ENCODE measurements at places on chromosomes 3 and 15. TPM values are rescaled to one million over a fixed set of nuclear protein-coding genes. Genes with fewer than 3 reads are reported as not detected.

GRCh38 chr3:119508172-119508845 is 10.0 kb downstream of the TIMMDC1 start:
- no peak overlapping the region for H3K27ac ChIP-seq
- H3K36me3 ChIP-seq, result peaks cover 12% of the 10 kb centered on the region
- DNase-seq, result no peak
- no peaks in the 10 kb centered on the region for H3K27me3 ChIP-seq

GRCh38 chr3:58025837-58026569 is 17.8 kb downstream of the FLNB start:
- H3K27me3 ChIP-seq, result no peaks in the 10 kb centered on the region
- peaks cover 20% of the 10 kb centered on the region for H3K4me1 ChIP-seq
- peak overlapping the region; percentile 90 for H3K27ac ChIP-seq

GRCh38 chr3:72947715-72948490 is 48.7 kb upstream of the PPP4R2 start:
- no peaks in the 10 kb centered on the region for H3K36me3 ChIP-seq
- no peak overlapping the region for H3K27ac ChIP-seq
- no peak overlapping the region for H3K4me3 ChIP-seq
- DNase-seq, result no peak
- no peaks in the 10 kb centered on the region for H3K4me1 ChIP-seq

DNA sequence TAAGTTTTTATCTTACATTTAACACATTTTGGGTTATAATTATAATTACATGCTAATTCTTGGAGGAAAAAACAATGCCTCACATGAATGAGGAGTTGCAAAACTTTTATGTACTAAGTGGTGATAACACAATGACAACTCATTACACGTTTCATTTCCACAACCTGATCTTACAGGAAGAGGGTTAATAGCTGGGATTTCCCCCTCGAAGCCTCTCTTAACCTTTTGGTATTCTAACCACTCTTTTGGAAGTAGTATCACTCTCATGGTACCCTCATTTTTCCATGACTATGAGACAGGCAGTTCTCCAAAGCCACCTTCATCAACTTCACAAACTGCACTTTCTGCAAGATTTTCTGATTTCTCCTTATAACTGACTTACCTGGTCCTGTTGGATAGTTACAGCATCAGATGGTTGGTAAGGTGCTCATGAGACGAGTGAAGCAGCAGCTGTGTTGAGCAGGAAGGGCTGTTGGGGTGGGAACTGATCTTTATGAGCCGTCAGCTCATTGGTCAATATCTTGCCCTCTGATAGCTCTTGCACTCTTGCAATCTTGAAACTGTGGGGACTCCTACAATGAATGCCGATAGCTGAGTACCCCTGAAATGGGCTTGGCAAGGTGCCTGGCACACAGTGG is 41.6 kb downstream of the ACAN start:
- H3K27me3 ChIP-seq, result no peaks in the 10 kb centered on the region
- H3K36me3 ChIP-seq, result no peaks in the 10 kb centered on the region
- H3K27ac ChIP-seq, result no peak overlapping the region
- H3K4me3 ChIP-seq, result no peak overlapping the region
- DNase-seq, result no peak

DNA sequence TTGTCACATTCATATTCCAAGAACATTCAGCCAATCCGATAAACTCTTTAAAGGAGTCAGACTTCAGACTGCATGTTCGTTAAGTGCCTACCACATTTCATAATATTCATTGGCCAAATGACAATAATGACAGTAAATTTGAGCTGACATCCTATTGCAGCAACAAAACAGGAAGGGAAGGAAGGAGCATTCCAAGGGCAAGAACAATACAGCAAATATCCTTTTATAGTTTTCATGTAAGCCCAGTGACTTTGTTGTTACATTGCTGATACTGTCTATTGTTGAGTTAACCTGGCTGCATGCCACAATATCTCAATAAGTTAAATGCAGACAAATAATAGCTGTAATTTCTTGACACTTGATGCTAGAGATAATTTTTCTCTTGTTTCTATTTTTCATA is 16.4 kb upstream of the CBLB start:
- H3K4me3 ChIP-seq, result no peak overlapping the region
- H3K27ac ChIP-seq, result no peak overlapping the region
- H3K4me1 ChIP-seq, result no peaks in the 10 kb centered on the region
- DNase-seq, result no peak
- H3K27me3 ChIP-seq, result no peaks in the 10 kb centered on the region
- no peaks in the 10 kb centered on the region for H3K36me3 ChIP-seq

- H3K4me3 ChIP-seq, result peak overlapping the region; percentile 73
- H3K4me1 ChIP-seq, result no peaks in the 10 kb centered on the region
- no peaks in the 10 kb centered on the region for H3K36me3 ChIP-seq
- no peak overlapping the region for H3K27ac ChIP-seq
- no peak for DNase-seq
These were observed 1.7 kb downstream of the THSD4 start for GRCh38 chr15:71116942-71117341.

- peaks cover 41% of the 10 kb centered on the region for H3K36me3 ChIP-seq
- DNase-seq, result no peak
These were observed 21.5 kb upstream of the CPNE9 start for GRCh38 chr3:9682096-9682495.

DNA sequence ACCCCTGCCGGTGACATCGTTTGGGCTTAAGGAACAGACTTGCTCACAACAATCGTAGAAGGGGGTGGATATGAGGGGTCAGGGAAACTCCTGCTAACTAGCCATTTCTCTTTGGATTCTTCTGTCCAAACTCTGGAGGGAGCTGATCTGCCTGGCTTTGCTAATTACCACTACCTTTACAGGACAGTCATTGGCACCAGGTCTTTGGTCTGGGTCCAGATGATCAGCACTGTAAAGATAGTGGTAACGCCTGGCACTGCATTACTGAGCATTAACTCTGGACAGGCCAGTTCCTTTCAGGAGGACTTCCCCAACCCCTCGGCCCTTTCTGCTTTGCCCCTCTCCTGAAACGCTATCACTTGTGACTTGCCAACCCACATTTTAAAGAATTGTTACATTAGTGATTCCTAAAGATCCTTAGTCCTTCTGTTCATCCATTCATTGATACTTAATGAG is 788 bp downstream of the UQCC5 start:
- H3K27me3 ChIP-seq, result no peaks in the 10 kb centered on the region
- H3K4me3 ChIP-seq, result peak overlapping the region; percentile 76
- peak overlapping the region; percentile 87 for H3K27ac ChIP-seq
- no peaks in the 10 kb centered on the region for H3K36me3 ChIP-seq
- DNase-seq, result no peak
- peaks cover 16% of the 10 kb centered on the region for H3K4me1 ChIP-seq

GRCh38 chr3:159929171-159930141 is 59.2 kb upstream of the IL12A start:
- no peak overlapping the region for H3K4me3 ChIP-seq
- H3K4me1 ChIP-seq, result no peaks in the 10 kb centered on the region
- no peaks in the 10 kb centered on the region for H3K36me3 ChIP-seq
- no peaks in the 10 kb centered on the region for H3K27me3 ChIP-seq
- no peak overlapping the region for H3K27ac ChIP-seq

GRCh38 chr3:37969596-37970100 is 20.9 kb upstream of the VILL start:
- no peaks in the 10 kb centered on the region for H3K36me3 ChIP-seq
- no peaks in the 10 kb centered on the region for H3K27me3 ChIP-seq
- no peak for DNase-seq
- no peaks in the 10 kb centered on the region for H3K4me1 ChIP-seq
- no peak overlapping the region for H3K27ac ChIP-seq

DNA sequence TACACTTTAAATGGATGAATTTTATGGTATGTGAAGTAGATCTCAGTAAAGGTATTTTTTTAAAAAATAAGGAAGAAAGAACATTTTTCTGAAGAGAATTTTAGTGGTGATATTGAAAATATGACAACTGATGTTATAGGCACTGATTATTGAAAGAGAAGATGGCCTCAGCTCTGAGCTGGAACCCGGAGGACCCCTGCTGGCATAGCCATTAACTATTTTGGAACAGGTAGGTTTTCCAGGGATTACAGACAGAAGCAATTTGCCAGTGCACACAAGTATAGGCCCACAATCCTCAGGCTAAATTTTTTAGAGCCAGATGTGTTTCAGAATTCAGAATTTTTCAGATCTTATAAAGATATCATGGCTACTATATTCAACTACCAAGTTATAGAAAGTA is 315.9 kb upstream of the GPR149 start:
- H3K27ac ChIP-seq, result no peak overlapping the region
- DNase-seq, result no peak
- H3K4me1 ChIP-seq, result no peaks in the 10 kb centered on the region
- H3K27me3 ChIP-seq, result no peaks in the 10 kb centered on the region
- no peak overlapping the region for H3K4me3 ChIP-seq
- no peaks in the 10 kb centered on the region for H3K36me3 ChIP-seq

- H3K4me1 ChIP-seq, result peaks cover 8% of the 10 kb centered on the region
- no peak for DNase-seq
- H3K27me3 ChIP-seq, result no peaks in the 10 kb centered on the region
- peak overlapping the region; percentile 36 for H3K4me3 ChIP-seq
- H3K36me3 ChIP-seq, result no peaks in the 10 kb centered on the region
- H3K27ac ChIP-seq, result peak overlapping the region; percentile 17
These were observed 10.5 kb downstream of the SQOR start for GRCh38 chr15:45645026-45645980.

DNA sequence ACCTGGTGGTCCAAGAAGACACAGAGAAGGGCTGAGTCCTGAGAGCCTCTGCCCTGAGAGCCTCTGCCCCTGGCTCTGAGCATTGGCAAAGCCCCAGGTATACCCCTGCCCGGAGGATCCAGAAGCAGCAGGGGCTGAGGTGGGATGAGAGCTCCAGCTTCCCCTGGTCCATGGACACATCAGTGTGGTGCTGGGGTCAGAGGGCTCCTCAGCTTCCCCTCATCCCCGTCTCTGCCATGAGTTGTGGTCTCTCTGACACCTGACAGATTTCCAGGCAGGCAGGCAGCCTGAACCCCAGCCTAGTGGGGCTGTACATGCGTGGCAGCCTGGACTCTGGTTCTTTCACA is 3.5 kb upstream of the KLF15 start:
- no peaks in the 10 kb centered on the region for H3K4me1 ChIP-seq
- H3K4me3 ChIP-seq, result no peak overlapping the region
- H3K27ac ChIP-seq, result no peak overlapping the region
- no peaks in the 10 kb centered on the region for H3K27me3 ChIP-seq
- DNase-seq, result no peak

DNA sequence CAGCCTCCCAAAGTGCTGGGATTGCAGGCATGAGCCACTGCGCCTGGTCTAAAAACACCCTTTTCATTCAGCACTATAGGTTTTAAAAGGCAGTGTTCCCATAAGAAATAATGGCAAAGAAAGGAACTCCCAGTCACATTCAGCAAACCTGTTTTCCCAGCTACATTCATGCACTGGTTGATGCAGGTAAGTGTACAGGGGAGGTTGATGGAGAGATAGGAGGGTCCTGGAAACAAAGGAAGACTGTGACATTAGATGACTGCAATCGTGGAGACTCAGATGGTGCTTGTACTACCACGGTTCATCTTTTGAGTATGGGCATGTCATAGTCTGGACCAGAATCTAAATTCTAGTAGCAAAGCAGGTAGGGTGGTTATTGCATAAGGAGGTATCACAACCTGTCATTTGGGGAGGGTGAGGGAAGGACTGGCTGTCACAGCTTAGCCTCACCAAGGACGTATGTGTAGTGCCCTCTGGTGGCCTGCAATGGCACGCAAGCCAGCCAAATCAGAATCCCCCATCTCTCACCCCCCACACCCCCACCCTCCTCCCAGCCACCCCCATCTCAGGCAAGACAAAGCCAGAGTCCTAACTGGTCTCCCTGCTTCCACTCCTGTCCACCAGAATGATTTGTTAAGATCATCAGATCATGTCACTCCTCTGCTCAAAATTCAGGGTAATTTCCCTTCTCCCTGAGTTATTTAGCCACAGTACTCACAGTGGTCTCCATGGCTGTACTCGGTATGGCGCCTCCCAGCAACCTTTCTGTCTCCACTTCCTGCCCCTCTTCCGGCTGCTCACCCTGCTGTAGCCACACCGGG is 28.8 kb upstream of the UBL7 start:
- DNase-seq, result no peak
- H3K27me3 ChIP-seq, result no peaks in the 10 kb centered on the region
- no peaks in the 10 kb centered on the region for H3K4me1 ChIP-seq
- H3K36me3 ChIP-seq, result no peaks in the 10 kb centered on the region
- no peak overlapping the region for H3K27ac ChIP-seq

DNA sequence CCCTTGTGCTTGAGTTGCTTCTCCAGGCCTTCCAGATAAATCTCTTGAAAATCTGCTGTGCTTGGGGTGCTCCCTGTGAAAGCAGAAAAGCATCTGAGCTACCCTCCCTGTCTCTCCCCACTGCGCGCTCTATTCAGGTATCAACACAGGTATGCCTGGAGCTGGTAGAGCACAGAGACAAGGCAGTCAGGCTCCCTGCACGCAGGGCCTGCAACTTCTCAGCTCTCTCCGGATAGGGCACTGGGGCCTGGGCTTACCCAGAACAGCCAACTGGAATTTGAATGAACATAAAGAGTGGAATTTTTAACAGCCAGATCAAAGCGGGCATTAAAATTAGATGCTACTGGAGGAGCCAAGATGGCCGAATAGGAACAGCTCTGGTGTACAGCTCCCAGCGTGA is 183.6 kb downstream of the XXYLT1 start:
- H3K4me1 ChIP-seq, result no peaks in the 10 kb centered on the region
- H3K36me3 ChIP-seq, result no peaks in the 10 kb centered on the region
- DNase-seq, result no peak
- peak overlapping the region; percentile 58 for H3K4me3 ChIP-seq
- peak overlapping the region; percentile 48 for H3K27ac ChIP-seq

- no peak overlapping the region for H3K27ac ChIP-seq
- no peaks in the 10 kb centered on the region for H3K36me3 ChIP-seq
- H3K4me1 ChIP-seq, result no peaks in the 10 kb centered on the region
- no peak for DNase-seq
- H3K27me3 ChIP-seq, result no peaks in the 10 kb centered on the region
- no peak overlapping the region for H3K4me3 ChIP-seq
These were observed 44.6 kb downstream of the PLCL2 start for GRCh38 chr3:16929311-16929710.

DNA sequence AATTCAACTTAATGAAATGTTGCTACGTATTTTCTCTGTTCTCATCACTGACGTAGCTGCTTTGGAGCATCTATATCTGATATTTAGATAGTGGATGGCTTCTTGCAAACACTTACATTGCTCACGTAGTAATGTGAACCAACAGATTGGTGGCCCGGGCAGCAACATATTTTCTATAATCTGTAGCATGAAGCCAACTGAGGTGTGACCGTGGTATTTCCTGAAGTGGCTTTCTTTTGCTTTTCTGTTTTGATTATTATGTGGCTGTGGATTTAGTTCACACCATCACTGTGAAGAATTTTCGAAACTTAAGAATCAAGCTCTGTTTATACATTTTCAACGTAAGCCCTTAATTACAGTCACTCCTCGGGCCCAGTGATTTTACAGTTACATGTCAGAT is 288.5 kb downstream of the LPP start:
- H3K27ac ChIP-seq, result no peak overlapping the region
- DNase-seq, result no peak
- no peaks in the 10 kb centered on the region for H3K36me3 ChIP-seq
- no peak overlapping the region for H3K4me3 ChIP-seq

Gene CLDN1
- 51.8 TPM for total RNA-seq

Gene GABRR3
- total RNA-seq, result not detected

Gene ATP6V1A
- 44.6 TPM for total RNA-seq

Gene MAGI1
- 22.1 TPM for total RNA-seq

Gene MYLK
- 181 TPM for total RNA-seq

Gene TLE3
- total RNA-seq, result 67.0 TPM

Gene TF
- 22.9 TPM for total RNA-seq

Measured in breast epithelium (tissue), 4 donors.